Natural killer cell (primary cell): ENCODE measurements at places on chromosomes 4 and X. TPM values are rescaled to one million over a fixed set of nuclear protein-coding genes. Genes with fewer than 3 reads are reported as not detected.

The ARHGAP36 gene
- not detected for total RNA-seq

The TKTL2 gene
- not detected for total RNA-seq

The CDS1 gene
- total RNA-seq, result not detected

The UGT2A1 gene
- not detected for total RNA-seq

The GAB1 gene
- total RNA-seq, result 11.5 TPM

The TAB3 gene
- 21.3 TPM for total RNA-seq

The CPEB2 gene
- total RNA-seq, result 29.0 TPM

The ADAMTS3 gene
- total RNA-seq, result not detected

DNA sequence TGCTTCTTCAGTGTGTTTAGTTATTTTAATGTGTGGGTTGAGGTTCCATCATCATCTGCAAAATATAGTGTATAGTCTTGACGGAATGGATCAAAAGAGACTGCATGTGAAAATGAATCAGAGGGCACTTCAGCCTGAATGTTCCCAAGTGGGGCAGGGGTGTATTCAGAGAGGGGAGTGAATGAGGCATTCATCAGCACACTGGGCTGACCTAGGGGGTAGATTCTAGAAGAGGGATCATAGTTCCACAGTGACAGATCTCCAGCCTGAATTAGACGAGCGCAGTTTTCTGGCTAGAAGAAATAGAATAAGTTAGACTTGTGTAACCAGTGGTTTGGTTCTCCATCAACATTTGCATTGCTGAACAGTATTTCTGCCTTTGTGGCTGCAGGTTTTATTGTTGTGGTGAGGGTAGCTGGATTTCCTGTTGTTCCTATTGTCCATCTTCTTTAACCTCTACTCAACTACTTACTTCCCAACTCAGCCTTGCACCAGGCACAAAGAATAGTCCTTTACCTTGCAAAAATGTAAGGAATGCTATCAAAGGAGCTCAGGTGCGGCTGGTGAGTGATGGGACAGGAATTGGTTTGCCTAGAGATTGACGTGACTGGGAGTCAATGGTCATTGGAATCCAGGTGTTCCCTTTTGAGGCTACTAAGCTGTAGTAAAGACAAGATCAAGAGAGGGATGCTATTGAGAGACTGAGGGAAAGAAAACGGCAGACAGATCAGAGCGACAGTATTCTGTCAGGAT lies 50.9 kb downstream of the NAP1L5 start:
- no peaks in the 10 kb centered on the region for H3K36me3 ChIP-seq
- no peak overlapping the region for H3K27ac ChIP-seq
- no peak for DNase-seq
- H3K27me3 ChIP-seq, result no peaks in the 10 kb centered on the region

GRCh38 chrX:136273986-136274385 lies 22.8 kb upstream of the MAP7D3 start:
- H3K36me3 ChIP-seq, result no peaks in the 10 kb centered on the region
- no peaks in the 10 kb centered on the region for H3K27me3 ChIP-seq

GRCh38 chrX:130100180-130100579 lies 10.1 kb downstream of the ELF4 start:
- H3K4me1 ChIP-seq, result peaks cover 74% of the 10 kb centered on the region
- no peaks in the 10 kb centered on the region for H3K36me3 ChIP-seq
- H3K27ac ChIP-seq, result peak overlapping the region; percentile 48
- DNase-seq, result no peak

DNA sequence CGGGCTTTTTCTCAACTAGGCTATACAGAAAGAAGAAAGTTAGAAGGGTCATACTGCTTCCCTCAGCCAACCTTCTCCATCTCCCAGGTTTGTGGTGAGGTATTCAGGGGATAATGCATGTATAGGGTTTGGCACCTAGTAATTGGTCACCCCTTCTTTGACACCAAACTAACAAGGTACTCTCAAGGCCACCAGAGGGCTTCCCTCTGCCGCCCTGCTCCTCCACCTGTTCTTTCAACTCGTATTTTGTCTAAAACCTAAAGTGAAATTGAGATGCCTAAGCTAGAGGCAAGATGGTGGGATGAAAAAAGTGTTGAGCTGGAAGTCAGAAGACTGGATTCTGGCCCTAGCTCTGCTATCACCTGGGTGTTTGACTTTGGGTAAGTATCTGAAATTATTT lies 22.0 kb downstream of the CT47C1 start:
- no peak overlapping the region for H3K27ac ChIP-seq
- H3K4me3 ChIP-seq, result no peak overlapping the region
- DNase-seq, result no peak
- H3K36me3 ChIP-seq, result no peaks in the 10 kb centered on the region
- no peaks in the 10 kb centered on the region for H3K4me1 ChIP-seq

DNA sequence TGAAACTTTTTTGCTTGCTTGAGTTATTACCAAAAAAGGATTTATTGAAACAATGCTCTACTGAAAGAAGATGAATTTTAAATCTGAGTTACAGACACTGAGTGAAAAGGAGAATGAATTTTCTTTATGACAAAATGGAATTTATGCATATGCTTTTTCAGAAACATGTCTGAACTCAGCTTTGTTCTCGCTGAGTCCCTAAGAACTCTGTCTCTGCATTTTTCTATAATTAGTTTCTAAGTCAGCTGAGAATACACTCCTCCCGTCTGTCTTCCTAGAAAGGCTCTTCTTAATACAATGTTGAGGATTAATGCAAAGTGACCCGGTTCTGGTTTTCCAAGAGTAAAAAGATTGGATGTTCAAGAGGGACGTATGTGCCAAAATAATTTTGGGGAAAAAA lies 463.5 kb downstream of the NKX6-1 start:
- no peak overlapping the region for H3K4me3 ChIP-seq
- H3K27ac ChIP-seq, result no peak overlapping the region
- H3K36me3 ChIP-seq, result no peaks in the 10 kb centered on the region
- DNase-seq, result no peak
- no peaks in the 10 kb centered on the region for H3K27me3 ChIP-seq
- no peaks in the 10 kb centered on the region for H3K4me1 ChIP-seq

DNA sequence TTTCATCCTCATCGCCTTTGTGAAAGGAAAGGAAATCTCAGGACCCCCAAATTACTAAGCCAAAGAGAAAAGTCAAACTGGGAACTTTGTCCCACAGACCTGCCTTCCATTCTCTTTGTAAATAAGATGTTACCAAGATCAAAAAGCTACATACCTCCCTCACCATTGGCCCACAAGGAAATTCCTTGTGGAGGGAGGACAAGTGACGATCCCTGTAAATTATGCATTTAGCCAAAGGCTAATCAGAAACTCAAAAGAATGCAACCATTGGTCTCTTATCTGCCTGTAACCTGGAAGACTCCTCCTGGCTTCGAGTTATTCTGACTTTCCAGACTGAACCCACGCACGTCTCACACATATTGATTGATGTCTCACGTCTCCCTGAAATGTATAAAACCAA lies 70.3 kb downstream of the SHOX start:
- no peak for DNase-seq
- H3K36me3 ChIP-seq, result no peaks in the 10 kb centered on the region
- H3K27me3 ChIP-seq, result no peaks in the 10 kb centered on the region
- no peak overlapping the region for H3K4me3 ChIP-seq
- H3K27ac ChIP-seq, result no peak overlapping the region
- H3K4me1 ChIP-seq, result no peaks in the 10 kb centered on the region

- DNase-seq, result no peak
- no peaks in the 10 kb centered on the region for H3K4me1 ChIP-seq
- H3K27me3 ChIP-seq, result no peaks in the 10 kb centered on the region
- no peak overlapping the region for H3K4me3 ChIP-seq
- no peak overlapping the region for H3K27ac ChIP-seq
These were observed 219.0 kb upstream of the EMCN start for GRCh38 chr4:100736641-100737451.

- H3K27me3 ChIP-seq, result no peaks in the 10 kb centered on the region
- no peaks in the 10 kb centered on the region for H3K36me3 ChIP-seq
- H3K4me1 ChIP-seq, result no peaks in the 10 kb centered on the region
- no peak overlapping the region for H3K4me3 ChIP-seq
These were observed 69.2 kb downstream of the UCHL1 start for GRCh38 chr4:41325901-41326300.

- no peaks in the 10 kb centered on the region for H3K4me1 ChIP-seq
- H3K27me3 ChIP-seq, result no peaks in the 10 kb centered on the region
- H3K36me3 ChIP-seq, result no peaks in the 10 kb centered on the region
- no peak overlapping the region for H3K4me3 ChIP-seq
- no peak for DNase-seq
These were observed 156.1 kb downstream of the GPAT3 start for GRCh38 chr4:83692028-83692427.

- H3K4me3 ChIP-seq, result no peak overlapping the region
- H3K27me3 ChIP-seq, result no peaks in the 10 kb centered on the region
- no peak overlapping the region for H3K27ac ChIP-seq
These were observed 28.2 kb downstream of the FAM149A start for GRCh38 chr4:186132577-186133242.

- no peak for DNase-seq
- H3K4me3 ChIP-seq, result no peak overlapping the region
- no peaks in the 10 kb centered on the region for H3K27me3 ChIP-seq
- no peaks in the 10 kb centered on the region for H3K4me1 ChIP-seq
- no peak overlapping the region for H3K27ac ChIP-seq
These were observed 24.0 kb downstream of the GIMD1 start for GRCh38 chr4:106344647-106344970.

- no peaks in the 10 kb centered on the region for H3K27me3 ChIP-seq
- peak; percentile 67 for DNase-seq
- peak overlapping the region; percentile 60 for H3K4me3 ChIP-seq
These were observed 1.3 kb downstream of the SH3TC1 start for GRCh38 chr4:8200302-8200975.

DNA sequence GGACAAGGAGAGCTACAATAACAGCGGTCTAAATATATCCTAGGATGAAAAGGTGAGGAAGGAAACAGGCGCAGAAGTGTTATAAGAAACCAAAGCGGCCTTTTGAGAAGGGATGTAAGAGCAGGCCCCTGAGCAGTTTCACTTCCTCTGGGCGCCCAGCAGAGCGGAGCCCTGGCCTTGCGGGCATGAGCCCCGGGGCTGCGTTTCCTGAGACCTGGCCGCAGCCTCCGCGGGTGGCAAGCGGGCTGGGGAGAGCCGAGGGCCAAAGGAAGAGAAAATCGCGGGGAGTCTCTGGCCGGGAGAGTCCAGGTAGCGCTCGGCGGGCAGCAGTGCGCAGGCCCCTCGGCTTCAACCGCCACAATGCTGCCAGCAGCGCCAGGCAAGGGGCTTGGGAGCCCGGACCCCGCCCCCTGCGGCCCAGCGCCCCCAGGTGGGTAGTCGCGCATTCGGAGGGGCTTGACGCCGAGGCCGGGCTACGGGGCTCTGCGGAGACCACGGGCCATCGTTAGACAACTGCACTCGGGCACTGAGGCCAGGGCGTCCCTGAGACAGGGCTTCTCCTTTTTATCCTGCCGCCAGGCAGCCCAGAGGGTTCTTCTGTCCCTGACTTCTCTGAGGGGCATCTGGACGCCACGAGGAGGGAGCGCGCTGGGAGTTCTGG lies at the start of gene BANK1:
Gene BANK1 (plus strand): TSS at position 210 of the 661 bp plus-strand sequence. CDS start 151 bp downstream, at position 361.
- H3K4me1 ChIP-seq, result peaks cover 6% of the 10 kb centered on the region
- no peaks in the 10 kb centered on the region for H3K36me3 ChIP-seq
- peak; percentile 53 for DNase-seq

- H3K36me3 ChIP-seq, result no peaks in the 10 kb centered on the region
- peak overlapping the region; percentile 0 for H3K27ac ChIP-seq
- H3K4me1 ChIP-seq, result peaks cover 41% of the 10 kb centered on the region
- no peak overlapping the region for H3K4me3 ChIP-seq
- DNase-seq, result peak; percentile 37
These were observed 37.5 kb upstream of the STK26 start for GRCh38 chrX:131985526-131986049.

DNA sequence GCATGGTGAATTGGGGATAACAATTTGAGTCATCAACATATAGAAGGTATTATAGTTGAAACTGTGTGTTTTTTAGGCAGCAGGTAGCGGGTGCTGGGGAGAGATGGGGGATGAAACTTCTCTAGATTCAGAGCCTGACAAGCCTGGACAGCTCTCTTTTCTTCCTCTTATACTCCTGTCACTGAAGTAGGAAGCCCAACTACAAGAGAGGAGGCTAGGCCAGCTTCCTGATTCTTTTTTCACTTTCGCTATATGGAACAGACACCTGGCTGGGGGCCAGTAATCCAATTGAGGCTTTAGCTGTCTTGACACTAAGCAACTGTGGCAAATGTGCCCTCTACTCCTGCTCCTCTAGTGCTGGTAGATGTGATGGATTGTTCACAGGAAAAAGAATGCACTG lies 69.2 kb downstream of the PHKA1 start:
- no peak overlapping the region for H3K27ac ChIP-seq
- H3K27me3 ChIP-seq, result no peaks in the 10 kb centered on the region
- no peak for DNase-seq
- H3K4me1 ChIP-seq, result no peaks in the 10 kb centered on the region

DNA sequence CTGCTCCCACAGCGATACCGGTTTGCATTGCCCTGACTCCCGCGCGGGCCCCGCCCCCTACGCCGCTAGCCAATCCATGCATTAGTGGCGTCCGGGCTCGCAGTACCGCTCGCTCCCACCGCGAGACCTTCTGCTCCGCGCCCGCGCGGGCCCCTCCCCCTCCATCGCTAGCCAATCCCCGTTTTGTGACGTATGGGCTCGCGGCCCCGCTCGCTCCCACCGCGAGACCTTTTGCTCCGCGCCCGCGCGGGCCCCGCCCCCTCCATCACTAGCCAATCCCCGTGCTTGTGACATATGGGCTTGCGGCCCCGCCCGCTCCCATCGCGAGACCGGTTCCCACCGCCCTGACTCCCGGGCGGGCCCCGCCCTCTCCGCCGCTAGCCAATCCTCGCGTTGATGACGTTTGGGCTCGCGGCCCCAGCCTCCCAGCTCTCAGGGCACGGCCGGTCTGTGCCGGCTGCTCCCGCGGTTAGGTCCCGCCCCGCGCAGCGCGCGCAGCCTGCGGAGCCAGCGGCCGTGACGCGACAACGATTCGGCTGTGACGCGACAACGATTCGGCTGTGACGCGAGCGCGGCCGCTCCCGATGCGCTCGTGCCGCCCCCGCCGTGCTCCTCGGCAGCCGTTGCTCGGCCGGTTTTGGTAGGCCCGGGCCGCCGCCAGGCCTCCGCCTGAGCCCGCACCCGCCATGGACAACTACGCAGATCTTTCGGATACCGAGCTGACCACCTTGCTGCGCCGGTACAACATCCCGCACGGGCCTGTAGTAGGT lies at the start of gene EMD:
Gene EMD (plus strand): TSS at position 497 of the 770 bp plus-strand sequence. CDS start 190 bp downstream, at position 687.
- H3K36me3 ChIP-seq, result peaks cover 6% of the 10 kb centered on the region
- H3K27me3 ChIP-seq, result no peaks in the 10 kb centered on the region
- peak within 1 kb of the TSS; percentile 97 for H3K27ac ChIP-seq
- peaks cover 38% of the 10 kb centered on the region for H3K4me1 ChIP-seq
- peak within 1 kb of the TSS; percentile 67 for H3K4me3 ChIP-seq
- peak; percentile 93 for DNase-seq

DNA sequence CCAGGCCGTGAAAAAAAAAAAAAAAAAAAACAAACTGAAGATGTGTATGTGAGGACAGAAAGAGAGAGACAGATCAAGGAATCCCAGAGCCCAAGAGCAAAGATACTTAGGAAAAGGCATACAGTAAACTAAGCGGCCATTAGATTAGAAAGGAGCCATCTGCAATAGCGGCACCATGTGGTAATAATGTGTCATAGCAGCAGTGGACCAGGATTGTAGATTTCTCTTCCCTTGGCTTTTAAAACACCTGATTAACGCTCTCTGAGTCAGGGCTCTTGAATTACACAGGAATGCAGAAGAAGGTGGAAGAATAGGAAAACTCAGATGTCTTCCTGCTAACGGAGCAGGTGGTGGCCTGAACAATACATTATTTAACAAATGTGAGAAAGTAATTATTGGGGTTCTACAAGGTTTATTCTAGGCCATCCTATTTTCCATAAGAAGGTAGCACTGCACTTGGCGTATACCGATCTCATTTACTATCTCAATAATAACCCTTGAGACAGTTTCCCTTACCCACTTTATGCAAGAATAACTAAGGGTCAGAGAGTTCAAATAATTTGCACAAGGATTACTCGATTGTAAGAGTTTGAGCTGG lies 182.7 kb downstream of the KCNIP4 start:
- no peak overlapping the region for H3K27ac ChIP-seq
- DNase-seq, result peak; percentile 46
- no peaks in the 10 kb centered on the region for H3K27me3 ChIP-seq
- no peaks in the 10 kb centered on the region for H3K36me3 ChIP-seq
- H3K4me1 ChIP-seq, result no peaks in the 10 kb centered on the region
